ENCODE measurements at places on chromosomes 12 and 14. TPM values are rescaled to one million over a fixed set of nuclear protein-coding genes. Genes with fewer than 3 reads are reported as not detected.

Gene SLC39A2
- total RNA-seq, result not detected

GRCh38 chr12:11827091-11828061 is 177.9 kb downstream of the ETV6 start:
- peak; percentile 69 for DNase-seq

DNA sequence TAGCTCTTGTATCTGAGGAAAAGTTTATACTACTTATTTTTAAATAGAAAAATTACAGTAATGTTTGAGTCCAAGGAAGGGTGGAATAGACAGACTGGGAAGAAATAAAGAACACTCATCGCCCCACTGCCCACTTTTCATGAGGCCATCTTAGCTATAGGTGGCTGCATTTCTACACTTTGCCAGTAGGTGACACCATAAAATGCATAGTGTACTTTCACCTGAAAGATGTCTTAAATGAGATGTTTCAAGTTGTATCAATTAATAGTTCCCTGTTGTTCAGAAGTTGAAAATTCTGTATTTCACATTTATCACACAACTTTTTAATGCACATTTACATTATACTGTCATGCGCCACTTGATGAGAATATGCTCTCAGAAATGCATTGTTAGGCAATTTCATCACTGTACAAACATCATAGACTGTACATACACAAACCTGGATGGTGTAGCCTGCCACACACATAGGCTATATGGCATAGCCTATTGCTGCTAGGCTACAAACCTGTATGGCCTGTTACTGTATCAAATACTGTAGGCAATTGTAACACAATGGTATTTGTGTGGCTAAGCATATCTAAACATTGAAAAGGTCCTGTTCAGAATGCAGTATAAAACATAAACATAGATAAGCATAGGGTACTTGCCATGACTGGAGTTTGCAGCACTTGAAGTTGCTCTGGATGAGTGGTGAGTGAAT is 27.6 kb downstream of the PMCH start:
- no peak for DNase-seq

DNA sequence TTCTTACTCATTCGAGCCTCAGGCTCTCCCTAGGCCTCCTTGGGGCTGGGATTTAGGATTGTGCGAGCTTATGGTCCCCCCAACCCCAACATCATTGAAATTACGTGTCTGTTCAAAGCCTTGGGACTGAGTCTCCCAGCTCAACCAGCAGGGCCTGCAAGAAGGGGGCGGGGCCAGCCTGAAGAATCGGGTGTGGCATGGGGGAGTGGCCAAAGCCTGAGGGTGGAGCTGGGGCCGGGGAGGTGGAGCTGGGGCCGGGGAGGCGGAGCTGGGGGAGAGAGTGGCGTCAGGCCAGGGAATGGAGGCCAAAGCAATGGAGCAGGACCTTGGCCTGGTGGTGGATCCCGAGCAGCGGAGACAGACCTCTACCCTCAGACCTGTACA is 24.3 kb upstream of the HSPB8 start:
- DNase-seq, result no peak

DNA sequence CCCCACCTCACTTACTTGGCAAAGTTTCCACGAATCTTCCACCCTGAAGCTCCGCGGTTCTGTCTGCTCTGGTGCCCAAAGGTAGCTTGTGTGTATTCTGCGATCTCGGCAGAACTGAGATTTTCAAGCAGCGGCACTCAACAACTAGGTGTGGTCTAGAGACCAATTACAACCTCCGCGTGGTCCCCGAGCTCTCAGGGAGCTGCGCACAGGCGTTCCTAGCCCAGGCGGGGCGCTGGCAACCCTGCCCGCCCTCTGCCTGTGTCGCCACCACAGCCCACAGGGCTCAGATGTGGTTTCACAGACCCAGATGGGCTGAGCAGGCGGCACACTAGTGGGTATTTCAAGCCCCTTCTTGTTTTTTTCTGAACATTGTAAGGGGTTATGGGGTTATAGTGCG is 1.5 kb upstream of the DIABLO start:
- no peak for DNase-seq

DNA sequence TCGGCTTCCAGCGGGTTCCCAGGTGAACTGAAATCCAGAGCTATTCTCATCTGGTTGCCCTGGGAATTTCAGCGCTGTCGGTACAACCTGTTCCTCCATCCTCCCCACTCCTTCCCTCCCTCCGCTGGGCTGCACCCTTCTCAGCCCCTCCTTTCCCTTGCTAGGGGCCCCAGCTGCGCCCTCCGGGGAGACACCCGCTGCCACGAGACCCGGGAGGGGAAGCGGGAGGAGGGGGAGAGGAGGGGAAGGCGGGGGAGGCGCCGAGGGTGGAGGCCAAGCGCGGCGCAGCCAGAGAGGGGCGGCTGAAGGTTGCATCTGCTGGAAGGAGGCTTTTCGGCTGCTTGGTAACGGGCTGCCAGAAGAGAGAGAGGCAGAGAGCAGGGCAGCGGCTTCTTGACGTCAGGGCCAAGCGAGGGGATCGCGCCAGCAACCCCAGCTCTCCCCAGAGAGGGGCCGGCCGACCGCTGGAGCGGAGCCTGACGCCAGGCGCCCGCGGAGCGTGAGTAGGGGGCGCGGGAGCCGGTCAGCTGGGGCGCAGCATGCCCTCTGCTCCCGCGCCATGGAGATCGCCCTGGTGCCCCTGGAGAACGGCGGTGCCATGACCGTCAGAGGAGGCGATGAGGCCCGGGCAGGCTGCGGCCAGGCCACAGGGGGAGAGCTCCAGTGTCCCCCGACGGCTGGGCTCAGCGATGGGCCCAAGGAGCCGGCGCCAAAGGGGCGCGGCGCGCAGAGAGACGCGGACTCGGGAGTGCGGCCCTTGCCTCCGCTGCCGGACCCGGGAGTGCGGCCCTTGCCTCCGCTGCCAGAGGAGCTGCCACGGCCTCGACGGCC is at the start of gene KCNA5:
Gene KCNA5, plus strand, starts transcription at position 291 of the 831 bp plus-strand sequence. Its CDS starts 269 bp downstream, at position 560.
- peak; percentile 77 for DNase-seq

DNA sequence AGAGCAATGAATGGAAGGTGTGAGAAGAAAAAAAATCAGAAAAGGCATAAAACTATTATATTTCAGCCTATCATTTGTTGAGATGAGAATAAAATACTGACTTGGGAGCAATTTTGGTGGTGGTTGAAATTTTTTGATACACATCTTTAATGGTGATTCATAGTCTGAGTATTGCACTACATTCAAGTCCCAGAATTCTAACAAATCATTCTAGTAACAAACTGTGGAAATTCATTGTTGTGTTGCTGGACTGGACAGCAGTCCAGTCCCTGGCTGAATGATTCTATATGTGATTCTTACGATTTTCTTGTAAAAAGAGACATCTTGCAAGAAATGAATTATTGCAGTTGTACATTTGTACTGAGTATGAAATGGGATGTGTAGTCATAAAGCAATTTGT is 268.6 kb downstream of the TRHDE start:
- DNase-seq, result no peak

Measured in sigmoid colon (tissue), 7 donors.